ENCODE measurements at places on chromosomes 16 and 17.

DNA sequence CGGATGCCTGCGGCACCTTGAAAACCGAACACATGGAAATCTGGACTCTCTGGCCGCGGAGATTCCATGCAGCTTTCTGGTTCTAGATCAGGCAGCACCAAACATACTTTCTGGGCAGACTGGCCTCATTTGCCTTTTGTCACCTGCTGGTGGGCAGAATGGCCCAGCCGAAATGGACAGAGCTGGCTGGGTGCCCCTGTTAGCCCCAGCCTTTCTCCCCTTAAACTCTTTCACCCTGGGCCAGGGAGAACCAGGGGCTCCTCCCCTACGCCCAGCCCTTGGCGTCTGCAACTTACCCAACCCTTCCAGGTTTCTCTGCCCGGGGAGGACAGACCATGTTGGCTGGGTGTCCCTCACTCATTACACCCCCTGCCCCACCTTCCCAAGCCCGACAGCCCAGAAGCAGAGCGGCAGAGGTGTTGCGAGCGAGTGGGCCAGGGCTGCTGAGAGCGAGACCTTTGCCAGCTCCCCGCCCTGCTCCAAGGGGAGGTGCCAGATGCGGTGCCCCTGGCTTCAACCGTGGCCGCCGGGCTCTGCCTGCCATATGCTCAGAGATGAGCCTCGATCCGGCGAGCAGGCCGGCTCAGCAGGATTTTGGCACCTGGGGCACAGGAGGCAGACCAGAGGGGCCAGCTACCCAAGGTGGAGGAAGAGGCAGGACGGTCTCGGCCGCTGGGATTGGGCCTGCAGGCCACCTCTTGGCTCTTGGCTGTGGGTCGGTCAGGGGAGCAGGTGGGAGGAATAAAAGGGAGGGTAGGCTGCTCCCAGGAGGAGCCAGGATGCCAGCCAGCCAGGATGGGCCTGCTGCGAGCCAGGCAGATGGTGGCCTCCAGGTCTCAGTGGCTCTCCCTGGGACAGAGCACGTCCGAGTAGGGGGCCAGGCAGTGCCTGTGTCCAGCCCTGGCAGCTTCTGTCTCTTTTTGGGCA lies 191.3 kb downstream of the NTN1 start:
- no peak for DNase-seq

DNA sequence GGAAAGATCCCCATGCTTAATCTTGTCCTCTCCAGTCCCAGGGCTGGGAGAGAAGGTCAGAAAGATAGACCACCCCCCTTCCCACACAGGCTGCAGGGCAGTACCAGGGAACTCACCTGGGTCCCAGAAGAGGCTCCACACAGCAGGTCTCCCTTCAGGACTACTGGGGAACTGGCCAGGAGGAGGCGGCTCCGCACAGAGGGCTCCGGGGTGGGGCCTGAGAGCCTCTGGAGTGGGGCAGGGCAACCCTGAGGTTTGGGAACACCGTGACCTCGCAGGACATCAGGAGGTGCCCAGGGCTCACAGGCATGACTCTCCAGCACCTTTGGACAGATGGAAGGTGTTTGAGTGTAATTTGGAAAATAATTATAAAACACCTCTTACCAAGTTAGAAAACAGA lies 11.0 kb downstream of the ABCA3 start:
- no peak for DNase-seq

DNA sequence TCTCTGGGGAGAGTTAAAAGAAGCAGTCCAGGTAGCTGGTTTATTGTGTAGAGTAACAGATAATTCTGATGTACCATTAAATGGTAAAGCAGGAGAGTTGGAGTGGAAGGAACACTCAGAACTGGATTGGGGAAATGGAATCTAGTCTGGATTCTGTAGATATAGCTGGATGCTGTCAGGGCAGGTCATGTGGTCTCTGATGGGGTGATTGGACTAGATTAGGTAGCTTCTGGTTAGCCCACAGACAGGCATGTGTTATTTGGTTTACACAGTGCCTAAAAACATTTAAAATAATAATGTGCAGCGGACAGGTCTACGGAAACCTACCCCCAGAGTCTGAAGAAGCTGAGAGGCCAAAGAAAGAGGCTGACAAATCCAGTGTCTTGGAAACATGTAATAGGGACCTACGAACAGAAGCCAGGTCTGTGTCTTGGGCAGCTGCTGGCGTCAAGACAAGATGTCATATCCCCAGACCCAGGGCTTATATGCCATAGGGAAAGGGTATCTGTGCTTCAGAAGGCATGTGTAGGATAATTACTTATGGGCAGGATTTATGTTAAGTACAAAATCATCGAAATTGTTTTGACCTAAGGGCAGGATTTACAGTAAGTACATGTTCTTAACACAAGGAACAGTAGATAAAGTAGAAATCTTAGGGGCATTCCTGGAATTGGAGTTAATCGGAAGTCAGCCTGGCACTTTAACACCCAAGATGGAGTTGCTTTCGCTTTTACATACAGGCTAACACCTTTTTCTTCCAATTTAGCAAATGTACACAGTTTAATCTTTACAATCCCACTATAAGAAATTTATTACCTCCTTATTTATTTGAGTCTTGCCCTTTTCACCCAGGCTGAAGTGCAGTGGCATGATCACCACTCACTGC lies 12.4 kb downstream of the LUC7L3 start:
- DNase-seq: no peak

DNA sequence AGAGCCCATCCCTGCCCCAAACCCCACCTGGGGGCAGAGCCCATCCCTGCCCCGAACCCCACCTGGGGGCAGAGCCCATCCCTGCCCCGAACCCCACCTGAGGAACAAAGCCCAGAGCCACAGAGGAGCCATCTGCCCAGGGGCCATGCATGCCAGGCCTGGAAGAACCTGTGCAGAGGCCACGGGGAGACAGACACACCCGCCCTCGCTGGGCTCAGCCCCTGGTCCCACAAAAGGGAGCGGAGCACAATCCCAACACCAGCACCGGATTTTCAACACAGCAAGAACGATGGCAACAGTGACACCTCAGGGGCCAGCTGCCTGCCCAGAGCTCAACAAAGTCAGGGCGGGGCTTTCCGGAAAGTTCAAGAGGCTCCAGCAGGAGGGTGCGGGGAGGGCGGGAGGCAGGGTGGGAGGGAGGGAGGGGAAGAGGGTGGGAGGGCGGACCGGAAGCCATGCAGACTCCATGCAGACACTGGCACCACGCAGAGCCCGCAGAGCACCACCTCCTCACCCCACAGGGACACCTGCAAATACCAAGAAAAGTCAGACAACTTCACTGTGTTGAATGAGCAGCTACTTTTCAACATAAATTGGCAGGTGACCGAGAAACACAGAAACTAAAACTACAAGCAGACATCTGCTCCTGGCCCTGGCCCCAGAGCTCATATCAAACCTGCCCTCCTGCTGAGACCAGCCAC lies 27.9 kb upstream of the C16orf95 start:
- no peak for DNase-seq

GRCh38 chr16:6797223-6797622 lies 535.4 kb upstream of the RBFOX1 start:
- DNase-seq: no peak

Measured in NCI-H1092 treated with DMSO at 0.1 percent for 48 hours (cell line).